Omental fat pad (tissue), 4 donors: ENCODE measurements at places on chromosomes 5 and 9.
A peak's percentile ranks its signal among the peaks of the same experiment; 100 is the strongest.

DNA sequence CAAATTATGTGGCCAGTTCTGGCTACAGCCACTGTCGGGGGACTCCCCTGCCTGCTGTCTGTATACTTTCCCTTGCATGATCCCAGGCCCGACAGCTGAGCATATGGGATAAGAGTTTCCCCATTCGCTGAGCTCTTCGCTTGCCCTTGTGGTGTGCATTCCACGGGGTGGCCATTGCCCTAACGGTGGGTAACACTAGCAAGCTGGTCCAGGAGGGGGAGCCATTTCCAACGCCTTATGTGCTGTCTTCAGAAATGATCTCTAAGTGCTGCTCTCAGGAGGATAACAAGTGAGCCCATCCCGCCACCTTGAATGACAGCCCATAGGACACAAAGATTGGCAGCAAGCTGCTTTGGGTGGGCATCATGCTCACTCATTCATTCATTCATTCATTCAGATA, 190.9 kb downstream of the FSTL4 start:
- no peak for DNase-seq

GRCh38 chr9:93149361-93149760, 15.3 kb upstream of the NINJ1 start:
- no peak for DNase-seq

GRCh38 chr9:105396901-105397300, 50.9 kb upstream of the FSD1L start:
- no peak for DNase-seq

GRCh38 chr9:68978066-68978465, 35.8 kb downstream of the PRKACG start:
- no peak for DNase-seq

DNA sequence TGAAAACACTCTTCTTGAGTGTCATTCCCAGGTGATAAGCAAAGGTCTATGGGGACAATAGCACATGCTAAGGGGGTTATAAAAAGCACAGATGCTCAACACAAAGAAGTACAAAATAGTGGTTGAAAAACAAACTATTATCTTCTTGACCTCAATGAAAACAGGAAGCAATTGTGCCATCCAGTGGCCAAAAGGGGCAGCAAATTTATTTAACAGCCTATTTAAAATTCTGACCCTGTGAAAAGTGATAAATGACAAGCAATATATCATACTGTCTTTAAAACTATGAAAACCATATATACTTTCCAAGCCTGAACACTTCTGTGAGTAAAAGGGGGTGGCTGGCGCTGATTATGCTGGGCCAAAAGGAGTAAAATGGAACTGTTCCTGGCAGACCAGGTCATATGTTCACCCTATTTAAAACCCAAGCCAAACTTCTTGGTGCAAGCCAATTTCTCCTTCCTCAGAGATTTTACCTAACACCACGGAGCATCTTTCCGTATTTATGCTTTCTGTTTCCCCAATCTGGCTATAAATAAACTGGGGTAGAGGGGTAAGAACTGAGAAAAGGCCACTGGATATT, 29.7 kb downstream of the TEX10 start:
- no peak for DNase-seq

DNA sequence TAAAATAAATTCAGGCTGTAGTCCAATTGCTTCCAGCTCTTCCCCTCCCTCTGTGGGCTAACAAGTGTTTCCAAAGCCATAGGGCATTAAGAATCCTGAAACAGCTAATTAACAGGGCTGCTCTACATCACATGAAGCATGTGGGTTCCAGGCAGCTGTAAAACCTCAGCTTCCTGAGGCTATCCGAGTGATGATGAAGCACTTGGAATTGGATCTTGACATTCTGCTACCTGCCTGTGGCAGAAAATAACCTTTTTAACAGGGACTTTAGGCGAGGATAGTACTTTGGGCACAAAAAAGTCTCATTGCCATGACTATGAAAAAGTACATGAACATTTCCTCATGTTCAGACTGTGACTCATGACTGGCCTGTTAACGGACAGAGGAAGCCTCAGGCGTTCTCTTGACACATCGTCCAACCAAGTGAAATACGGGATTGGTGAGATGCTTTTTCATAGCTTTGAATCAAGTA, 107.2 kb downstream of the PDE4D start:
- no peak for DNase-seq

GRCh38 chr9:9538766-9539165, 1074.0 kb downstream of the PTPRD start:
- DNase-seq, result no peak

GRCh38 chr5:61969755-61970154, 336.3 kb upstream of the KIF2A start:
- DNase-seq, result no peak

DNA sequence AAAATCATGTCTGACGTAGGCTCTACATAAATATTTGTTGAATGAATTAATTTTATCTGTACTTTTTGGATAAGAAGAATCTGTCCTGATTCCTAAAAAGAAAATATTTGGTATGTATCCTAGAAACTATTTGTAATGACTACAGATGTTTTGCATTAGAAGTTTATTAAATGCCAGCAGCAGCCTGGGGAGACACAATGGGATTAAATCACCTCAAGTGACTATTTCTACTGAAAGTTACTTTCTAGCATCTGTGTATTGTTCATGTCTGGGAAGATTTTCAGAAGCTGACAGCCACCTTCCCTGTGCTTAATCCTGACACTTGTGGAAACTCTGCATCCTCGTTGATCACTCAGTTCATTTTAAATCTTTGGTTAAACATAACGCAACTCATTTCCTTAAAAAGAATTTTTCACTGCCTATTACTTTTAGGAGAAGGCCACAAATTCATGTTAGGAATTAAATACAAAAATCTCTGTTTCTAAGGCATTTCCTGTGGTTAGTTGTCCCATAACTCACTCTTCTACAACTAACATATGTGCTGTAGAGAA, 209.3 kb upstream of the PPP1R2B start:
- no peak for DNase-seq

DNA sequence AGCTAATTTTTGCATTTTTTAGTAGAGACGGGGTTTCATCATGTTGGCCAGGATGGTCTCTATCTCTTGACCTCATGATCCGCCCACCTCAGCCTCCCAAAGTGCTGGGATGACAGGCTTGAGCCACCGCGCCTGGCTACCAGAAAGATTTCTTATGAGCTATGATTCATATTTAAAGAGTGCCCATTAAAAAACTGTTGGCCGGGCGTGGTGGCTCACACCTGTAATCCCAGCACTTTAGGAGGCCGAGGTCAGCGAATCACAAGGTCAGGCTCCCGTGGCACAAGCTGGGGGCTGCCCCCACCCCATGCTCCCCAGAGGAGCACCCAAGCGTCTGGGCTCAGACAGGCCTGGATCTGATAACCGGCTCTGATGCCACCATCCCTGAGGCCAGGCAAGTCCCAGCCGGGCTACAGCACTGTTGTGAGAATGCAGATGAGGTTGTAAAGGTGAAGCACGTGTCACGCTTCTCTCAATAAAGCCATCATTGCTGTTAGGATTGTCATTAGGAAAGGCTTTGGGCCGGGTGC, 13.9 kb downstream of the QRFP start:
- DNase-seq, result no peak

DNA sequence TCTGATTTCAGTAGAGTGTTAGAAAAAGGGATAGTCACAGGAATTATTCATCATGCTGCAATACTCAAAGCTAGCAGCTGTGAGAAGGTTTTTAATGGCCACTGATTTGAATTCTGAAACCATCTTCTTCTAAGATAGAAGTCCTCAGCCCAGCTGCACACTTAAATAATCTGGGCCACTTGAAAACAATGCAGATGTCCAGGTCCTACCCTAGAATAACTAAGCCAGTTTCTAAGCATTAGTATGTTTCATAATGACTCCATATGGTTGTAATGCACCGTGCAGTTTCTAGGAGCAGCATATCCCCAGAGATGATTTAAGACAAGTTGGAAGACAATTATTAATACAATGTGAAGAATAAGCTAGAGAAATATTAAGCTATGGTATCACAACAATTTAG, 159.9 kb upstream of the FBXL17 start:
- no peak for DNase-seq

- DNase-seq, result no peak
Observed at GRCh38 chr5:79746642-79747569, 57.3 kb downstream of the CMYA5 start.

- no peak for DNase-seq
Observed at GRCh38 chr5:109247986-109248385, 161.8 kb downstream of the PJA2 start.

- no peak for DNase-seq
Observed at GRCh38 chr9:96294159-96294545, 7.8 kb downstream of the HSD17B3 start.

- no peak for DNase-seq
Observed at GRCh38 chr5:65020492-65020891, 251.8 kb downstream of the CWC27 start.

GRCh38 chr9:130414081-130414731, 30.6 kb upstream of the ASS1 start:
- no peak for DNase-seq

DNA sequence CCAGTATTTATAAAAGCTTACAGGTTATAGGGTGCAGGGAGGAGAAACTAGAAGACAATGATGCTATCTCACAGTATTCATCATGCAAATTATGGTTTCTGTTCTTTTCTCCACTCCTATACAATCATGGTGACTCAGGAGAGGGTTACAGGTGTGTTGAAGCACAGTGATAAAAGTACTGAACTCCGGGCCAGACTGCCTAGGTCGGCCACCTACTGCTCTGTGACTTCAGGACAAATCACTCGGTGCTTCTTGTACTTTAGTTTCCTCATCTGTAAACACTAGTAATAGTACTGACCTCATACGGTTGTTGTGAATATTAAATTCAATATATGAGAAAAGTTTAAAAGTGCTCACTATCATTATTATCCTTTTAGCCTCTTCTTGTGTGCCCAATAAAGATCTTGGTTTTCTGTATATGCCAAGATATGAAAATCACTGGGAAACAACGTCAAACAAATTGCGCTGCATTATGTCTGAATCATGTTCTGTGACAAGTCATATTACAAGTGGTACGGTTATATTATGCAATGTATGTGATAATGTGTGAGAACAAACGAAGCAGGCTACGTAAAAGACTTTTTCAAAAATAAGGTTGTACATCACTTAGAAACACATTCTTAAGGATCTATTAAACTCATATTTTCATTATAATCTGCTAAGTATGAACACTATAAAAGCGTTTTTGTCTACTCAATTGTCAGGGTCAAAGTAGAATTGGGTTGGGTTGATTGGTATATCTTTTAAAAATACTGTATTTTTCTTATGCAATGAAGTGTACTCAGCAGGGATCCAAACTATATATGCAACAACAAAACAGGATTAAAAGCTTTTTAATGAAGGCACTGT, 153.3 kb downstream of the EFNA5 start:
- no peak for DNase-seq

GRCh38 chr5:27125856-27126255, 87.5 kb upstream of the CDH9 start:
- DNase-seq, result no peak

- no peak for DNase-seq
Observed at GRCh38 chr9:616694-617093, 224.8 kb upstream of the DMRT1 start.

- DNase-seq, result no peak
Observed at GRCh38 chr5:29148581-29148980, 2044.9 kb upstream of the CDH6 start.

DNA sequence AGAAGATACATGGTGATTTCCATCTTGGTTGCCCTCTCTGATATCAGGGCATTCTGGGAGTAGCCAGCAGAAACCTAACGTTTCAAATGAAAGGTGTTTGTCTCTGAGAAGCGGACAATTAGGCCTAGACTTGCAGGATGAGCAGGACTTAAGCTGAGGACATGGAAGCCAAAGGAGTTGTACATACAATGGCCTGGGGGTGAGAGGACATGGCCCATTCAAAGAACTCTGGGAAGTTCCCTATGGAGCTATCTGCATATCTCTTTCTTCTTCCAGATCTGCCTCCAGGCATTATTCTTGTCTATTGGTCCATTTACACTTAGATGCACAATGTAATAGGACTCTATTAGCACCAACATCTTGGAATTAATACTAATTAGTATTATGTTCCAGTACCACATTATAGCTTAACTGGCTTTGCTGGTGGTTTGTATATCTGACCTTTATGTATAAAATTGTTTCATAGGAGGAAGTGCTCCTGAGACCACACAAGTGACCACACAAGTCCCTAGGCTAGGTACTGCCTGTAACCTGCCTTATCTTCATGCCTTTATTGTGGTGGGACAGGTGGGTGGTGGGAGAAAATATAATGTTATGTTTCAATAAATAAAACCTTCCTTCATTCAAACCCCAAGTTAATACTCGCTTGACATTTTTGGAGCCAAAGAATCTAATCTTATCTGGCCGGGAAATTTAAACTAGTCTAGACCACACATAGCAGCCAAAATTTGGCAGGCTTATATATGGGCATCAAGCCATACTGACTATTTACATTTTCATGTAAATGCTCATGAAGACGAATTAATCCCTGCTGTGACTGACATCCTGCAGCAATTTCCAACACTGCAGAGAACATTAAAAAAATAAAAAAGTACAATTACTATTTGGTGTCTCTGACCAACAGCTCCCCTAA, 52.1 kb upstream of the EQTN start:
- DNase-seq, result no peak

DNA sequence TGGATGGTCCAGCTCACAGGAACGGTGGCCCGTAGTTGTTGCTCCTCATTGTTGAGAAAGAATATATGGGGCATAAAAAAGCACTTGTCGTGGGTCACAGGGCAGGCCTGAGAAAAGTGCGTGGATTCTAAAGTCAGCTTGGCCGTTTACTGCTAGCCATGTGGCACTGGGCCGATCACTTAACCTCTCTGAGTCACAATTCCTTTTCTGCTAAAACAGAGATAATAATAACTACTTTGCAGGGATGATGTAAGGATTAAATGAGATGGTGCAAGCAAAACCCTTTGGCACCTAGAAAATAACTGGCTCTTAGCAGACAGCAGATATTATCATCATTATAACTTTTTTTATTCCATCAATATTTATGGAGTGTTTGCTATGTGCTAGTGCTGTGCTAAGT, 579.7 kb downstream of the CCDC171 start:
- DNase-seq, result no peak

GRCh38 chr5:154044581-154044980, 5.8 kb downstream of the MFAP3 start:
- no peak for DNase-seq

GRCh38 chr5:117131876-117132275, 557.3 kb upstream of the SEMA6A start:
- no peak for DNase-seq

DNA sequence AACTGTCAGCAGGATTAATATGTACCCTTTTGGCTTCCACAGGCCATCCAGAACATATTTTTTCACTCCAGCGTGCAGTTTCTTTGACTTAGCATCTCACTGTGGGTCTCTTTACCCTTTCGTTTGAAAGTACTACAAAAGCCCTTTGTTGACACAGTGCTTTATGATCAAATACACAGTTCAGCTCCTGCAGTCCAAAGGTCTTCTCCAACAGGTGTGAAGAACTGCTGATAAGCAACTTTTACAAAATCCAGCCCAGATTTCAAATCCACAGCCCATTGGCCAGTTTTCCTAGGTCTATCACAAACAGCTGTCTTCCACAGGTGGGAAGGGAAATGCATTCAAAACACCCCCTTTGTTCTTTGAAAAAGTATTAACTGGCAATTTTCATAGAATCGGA, 54.8 kb downstream of the MYO10 start:
- no peak for DNase-seq

GRCh38 chr9:137551264-137552021, at the start of gene MRPL41:
MRPL41 (plus strand) TSS chr9:137551879; CDS start chr9:137552082, 203 bp downstream.
- DNase-seq, result peak; percentile 78
